ENCODE measurements at places on chromosomes 2 and 18.

- DNase-seq = no peak
These were observed 165.9 kb upstream of the SETBP1 start for GRCh38 chr18:44514766-44515165.

GRCh38 chr2:140154706-140155105 is 1374.5 kb upstream of the NXPH2 start:
- DNase-seq = no peak

- DNase-seq = no peak
These were observed 136.4 kb downstream of the SH3RF3 start for GRCh38 chr2:109265369-109265768.

DNA sequence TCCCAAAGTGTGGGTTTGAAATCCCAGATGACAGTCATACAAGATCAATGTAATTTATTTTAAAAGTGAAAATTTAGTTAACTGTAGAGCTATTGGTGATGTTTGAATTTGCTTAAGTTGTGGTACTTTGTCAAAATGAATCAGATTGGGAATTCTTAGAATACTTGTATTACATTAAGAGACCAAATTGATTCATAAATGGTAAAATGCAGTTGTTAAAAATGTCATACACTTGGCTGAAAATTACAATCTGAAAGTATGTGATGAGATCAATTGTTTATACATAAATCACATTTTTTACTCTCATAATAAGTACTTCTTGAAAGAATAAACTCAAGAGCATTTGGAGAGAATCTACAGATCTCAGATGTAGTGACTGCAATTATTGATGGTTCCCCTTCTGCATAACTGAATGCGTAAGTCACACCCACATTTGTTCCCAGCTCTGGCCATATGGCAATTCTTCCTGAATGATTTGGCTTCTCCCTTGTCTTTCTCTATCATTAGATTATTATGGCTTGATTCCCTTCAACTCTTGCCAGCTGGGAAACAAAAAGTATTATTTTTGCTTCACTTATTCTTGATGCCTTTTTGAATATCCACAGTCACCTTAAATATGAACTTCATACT is 558.5 kb downstream of the CPS1 start:
- no peak for DNase-seq

GRCh38 chr2:144927429-144927828 is 407.5 kb upstream of the ZEB2 start:
- DNase-seq = no peak

GRCh38 chr2:237184192-237184918 is 98.7 kb downstream of the COPS8 start:
- no peak for DNase-seq

- no peak for DNase-seq
These were observed 17.6 kb upstream of the CTDP1 start for GRCh38 chr18:79662034-79662433.

DNA sequence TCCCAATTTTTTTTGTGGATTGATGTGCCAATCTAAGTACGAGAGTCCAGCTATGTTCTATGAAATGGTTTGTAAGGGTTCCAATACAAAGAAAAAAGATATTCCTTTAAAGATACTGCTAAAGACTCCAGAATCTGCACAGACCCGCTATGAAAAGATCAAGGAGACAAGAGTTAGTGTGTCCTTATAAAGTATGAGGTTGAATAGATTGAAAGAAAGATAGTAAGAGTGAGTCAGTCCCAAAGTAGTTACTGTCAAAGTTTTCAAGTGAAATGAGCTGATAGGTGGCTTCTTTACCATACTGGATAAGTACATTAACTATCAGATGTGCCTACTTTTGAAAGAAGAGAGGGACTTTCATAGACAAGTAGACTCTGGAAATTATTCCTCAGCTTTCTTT is 17.9 kb upstream of the EHBP1 start:
- no peak for DNase-seq

DNA sequence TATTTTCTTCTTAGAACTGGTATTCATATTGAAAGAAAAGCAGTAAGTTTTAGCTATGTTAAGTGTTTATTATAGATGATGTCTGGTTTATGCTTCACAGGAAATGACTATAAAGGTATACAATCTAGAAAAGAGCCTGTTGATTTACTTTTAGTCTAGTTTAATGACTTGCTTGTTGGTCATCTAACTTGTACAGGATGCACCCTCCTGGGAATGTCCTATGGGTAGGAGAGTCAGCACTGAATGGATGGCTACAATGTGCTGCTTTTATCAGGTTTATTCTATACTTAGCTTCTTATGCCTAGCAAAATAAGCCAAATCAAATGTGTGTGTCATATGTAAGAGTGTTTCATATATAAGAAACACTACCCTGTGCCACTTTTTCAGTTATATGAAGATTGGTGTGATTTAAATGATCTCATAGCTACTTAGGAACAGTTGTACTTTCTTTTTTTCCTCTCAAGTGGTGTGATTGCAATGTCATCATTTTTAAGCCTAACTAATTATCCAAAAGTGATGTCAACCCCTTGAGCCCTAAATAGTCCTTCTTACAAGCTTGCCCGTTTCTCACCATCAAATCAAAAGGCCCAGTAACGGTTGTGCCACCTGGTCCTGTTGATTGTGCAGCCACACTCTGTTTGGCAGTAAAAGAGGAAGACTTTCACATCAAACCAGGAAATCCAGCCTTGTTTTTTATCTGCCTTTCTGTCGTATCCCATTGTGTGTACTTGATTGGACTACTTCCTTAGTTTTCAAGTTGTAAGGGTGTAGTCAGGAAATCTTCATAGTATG is 176.0 kb downstream of the DIS3L2 start:
- no peak for DNase-seq

GRCh38 chr2:177262092-177262491 is 2.4 kb downstream of the NFE2L2 start:
- DNase-seq = no peak

GRCh38 chr2:200065477-200065876 is 110.1 kb downstream of the MAIP1 start:
- no peak for DNase-seq

- peak; percentile 5 for DNase-seq
These were observed 202.2 kb downstream of the TCF4 start for GRCh38 chr18:55385770-55386169.

DNA sequence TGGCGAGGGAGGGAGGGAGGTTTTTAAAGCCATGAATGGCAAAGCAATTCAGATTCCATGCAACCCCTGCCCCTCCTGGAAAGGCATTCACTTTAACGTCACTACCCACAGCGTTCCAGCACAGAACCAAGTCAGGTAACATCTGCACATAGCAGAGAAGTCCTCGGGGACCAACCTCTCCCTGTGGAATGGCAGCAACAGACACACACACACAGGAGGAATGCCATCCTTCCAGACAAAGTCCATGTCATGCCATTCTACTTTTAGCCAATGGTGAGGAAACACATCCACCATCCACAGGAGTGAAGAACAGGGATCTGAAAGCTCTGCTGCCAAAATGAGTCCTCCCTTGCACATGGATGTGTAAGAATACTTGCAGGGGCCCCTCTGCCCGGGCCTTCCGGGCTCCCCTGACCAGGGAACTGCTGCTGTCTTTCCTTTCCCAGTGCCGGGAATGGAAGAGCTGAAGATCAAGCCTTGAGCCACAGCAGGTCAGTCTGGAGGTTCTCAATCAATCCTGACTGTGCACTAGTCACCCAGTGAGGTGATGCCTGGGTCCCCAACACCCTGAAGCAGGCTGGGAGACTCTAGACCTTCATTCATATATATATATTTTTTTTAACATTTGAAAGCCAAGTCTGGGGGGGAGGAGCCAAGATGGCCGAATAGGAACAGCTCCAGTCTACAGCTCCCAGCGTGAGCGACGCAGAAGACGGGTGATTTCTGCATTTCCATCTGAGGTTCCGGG is 63.7 kb downstream of the UXS1 start:
- DNase-seq = no peak

DNA sequence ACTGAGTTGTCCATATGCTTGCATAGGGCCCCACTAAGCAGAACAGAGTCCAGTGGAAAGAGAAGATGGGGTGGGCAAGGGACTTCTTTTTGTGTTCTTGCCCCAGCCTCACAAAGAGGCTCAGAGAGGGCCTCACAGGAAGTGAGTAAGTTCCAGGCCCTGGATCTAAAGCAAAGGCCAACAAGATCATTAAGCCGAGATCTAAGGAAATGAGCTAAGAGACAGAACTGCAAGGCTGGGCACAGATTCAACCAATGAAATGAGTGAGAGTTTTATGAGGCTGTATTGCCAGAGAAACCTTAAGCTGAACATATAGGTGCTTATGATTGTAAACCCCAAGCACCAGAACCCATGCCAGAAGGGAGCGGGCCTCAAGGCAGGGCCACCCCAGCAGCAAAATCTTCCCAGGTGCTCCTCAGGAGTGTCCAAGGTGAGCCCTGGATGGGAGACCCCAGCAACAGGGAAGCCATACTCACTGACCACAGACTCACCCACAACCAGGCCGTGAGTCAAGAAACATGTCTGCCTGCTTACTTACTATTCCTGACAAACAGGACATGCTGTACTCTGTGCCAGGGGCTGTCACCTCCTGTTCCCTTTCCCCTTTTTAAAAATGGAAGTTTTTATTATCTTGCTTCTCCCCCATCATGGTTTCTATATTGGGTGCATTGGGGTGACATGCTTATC is 40.2 kb downstream of the SLC14A1 start:
- no peak for DNase-seq

DNA sequence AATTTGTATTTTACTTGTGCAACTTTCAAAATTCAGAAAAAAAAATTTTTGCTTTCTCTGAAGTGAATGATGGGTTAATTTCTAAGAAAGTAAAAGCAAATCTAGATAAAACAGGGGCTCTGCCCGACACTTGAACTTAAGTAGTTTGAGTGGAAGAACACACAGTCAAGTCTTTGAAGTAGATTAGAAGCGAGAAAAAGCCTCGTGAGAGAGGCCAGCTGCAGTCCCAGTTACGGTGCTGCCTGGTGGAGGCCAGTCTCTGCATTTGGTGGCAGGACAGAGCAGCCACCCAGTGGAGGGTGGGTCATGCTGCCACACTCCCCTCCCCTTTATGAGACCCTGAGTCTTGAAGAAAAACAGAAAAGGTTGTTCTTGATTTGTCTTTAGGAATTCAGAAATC is 81.8 kb downstream of the INPP5D start:
- DNase-seq = no peak

- DNase-seq = no peak
These were observed 1.2 kb downstream of the ONECUT2 start for GRCh38 chr18:57436191-57436964.

GRCh38 chr2:20514596-20515269 is 67.9 kb downstream of the RHOB start:
- no peak for DNase-seq

- DNase-seq = no peak
These were observed 613.2 kb downstream of the SLC4A3 start for GRCh38 chr2:220240641-220241040.

DNA sequence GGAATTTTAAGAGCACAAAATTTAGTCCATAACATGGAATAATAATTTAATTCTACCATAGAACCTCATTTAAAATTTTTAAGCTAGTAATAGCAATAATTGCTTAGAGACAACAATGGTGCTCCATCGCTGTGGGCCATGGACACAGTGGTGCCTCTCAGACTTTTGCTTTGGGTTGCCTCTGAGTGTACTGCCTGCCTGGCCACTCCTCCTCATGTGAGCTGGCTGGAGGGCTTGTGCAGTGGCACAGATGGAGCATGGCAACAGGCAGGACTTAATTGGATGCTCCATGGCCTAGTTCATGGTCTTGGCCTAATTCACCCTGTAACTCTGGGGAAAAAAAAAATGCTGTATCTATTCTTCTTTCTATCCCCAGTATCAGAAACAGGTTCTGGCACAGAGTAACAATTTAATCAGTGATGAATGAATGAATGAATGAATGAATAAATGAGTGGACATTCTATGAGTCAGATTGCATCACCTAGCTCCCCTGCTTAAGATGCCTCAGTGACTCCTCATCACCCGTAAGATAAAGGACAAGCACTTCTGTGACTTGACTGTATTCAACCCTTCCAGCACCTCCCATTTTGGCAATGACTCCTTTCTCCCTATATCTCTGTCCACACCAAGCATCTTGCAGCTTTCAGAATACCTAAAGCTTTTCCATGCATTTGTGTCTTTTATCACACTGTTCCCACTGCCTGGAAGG is 211.8 kb upstream of the SLC14A2 start:
- DNase-seq = no peak

DNA sequence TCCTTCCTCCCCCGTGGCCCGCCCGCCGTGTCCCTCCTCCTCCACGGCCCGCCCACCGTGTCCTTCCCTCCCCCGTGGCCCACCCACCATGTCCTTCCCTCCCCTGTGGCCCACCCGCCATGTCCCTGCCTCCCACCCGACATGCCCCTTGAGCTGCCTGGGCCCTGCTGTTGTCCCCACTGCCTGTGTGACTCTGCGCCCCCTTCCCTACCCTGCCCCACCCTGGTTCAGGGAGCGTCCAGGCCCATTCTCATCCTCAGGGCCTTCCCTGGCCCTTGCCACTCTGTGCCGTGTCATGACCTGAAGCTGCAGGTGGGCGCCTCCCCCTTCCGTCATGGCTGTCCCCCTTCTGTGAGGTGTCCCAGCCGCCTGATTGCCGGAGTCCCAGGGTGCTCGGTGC is 20.7 kb downstream of the D2HGDH start:
- no peak for DNase-seq

DNA sequence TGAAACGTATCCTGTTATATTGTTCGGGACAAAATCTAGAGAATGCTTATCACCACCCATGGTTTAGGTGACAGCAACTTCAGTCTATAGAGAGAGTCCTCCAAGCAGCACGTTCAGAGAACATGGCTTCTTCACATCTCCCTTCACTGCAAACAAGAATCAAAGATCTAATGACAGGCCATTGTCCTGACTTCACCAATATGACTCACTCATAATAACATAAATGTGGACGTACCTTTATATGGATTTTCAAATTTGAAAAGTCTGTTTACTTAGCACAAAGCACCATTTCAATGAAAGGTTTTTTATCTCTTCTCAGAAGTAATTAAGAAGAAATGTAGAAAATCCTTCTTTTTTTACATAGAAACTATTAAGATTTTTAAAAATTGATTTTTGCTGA is 46.7 kb downstream of the KLF7 start:
- no peak for DNase-seq

GRCh38 chr2:222756951-222757650 is 85.6 kb downstream of the MOGAT1 start:
- no peak for DNase-seq

DNA sequence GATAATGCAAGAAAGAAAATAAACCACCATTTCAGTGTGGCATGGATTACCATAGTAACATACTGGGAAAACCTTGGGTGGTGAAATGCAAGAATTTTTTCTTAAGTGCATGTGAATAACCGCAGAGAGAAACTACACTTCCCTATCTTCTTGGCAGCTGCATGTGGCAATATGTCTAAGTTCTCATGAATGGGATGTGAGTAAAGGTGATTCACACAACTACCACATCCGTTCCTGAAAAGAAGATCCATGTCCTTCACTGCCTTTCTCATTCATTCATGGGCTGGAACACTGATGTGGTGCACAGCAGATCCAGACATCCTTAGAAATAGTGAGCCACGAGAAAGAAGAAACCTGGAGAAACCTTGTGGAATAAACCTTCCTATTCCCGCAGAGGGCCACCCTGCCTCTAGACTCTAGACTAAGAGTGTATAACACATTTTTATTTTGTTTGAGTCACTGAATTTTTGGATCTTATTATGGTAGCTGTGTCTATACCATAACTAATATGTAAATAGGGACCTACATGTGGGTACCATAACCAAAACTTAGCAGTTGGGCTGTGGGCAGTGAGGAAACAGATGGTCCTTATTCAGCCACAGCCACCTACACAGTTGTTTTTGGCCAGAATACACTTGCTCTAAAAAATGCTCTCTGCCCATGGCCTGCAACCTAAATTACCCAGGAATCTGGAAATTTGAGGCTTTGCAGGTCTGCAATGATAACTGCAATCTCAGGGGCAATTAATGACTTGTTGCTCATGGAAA is 573.3 kb downstream of the LRP1B start:
- DNase-seq = no peak

GRCh38 chr2:29950481-29950880 is 29.1 kb upstream of the ALK start:
- DNase-seq = no peak
